ENCODE measurements at places on chromosomes 16 and 17.

DNA sequence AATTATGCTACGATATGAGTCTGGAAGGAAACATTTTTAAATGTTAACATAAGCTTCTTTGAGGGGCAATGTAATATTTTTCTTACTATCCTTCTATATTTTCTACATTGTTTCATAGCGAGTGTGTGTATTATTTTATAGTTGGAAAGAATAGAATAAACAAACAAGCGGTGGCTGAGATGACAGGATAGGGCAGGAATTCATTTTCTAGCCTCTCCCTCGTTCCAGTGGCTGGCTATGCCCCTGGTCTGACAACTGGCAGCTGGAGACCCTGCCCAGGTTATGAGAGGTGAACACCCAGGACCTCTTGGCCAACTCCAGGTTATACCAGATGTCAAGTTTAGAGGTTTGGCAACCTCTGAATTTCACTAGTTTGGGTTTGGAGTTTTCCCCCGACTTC is 14.5 kb upstream of the TNRC6C start:
- DNase-seq: no peak

GRCh38 chr17:70181866-70182265 is 12.5 kb downstream of the KCNJ2 start:
- DNase-seq: no peak

- DNase-seq: no peak
Measured at GRCh38 chr17:59355030-59355701, 23.7 kb downstream of the YPEL2 start.

- DNase-seq: no peak
Measured at GRCh38 chr17:16818821-16819683, 129.0 kb downstream of the CCDC144A start.

DNA sequence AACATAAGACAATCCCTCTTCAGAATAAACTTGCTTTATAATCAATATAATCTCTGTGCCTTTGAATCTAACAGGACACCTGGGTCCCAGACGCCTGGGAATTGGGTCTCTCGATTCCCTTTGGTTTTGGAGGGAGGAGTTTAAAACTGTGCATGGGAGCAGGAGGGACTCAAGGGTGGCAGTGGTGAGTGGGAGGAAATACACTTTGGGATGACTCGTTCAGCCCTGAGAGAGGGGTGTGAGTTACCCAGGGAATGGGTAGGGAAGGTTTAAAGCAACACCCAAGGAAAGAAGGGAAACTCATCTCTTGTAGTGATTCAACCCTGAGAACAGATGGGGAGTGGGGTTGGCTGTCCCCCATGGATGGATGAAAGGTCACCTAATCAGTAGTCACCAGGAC is 1.6 kb downstream of the RANGRF start:
- no peak for DNase-seq

DNA sequence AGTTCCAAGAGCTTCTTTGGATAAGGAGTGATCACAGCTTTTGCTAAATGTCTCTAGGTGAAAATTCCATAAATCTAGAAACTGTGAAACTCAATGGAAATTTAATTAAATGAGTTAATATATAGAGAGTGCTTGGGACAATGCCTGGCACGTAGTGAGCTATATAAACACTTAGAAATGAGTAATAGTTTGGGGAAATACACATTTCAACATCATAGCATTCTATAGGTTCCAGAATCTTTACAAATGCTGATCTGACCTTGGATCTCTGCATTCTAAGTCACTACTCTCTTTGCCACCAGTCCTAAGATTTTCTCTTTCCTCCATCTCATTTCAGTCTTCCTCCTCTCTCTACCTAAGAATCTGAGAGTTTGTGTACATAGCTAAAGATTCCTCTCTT is 175.6 kb downstream of the SOX9 start:
- no peak for DNase-seq

DNA sequence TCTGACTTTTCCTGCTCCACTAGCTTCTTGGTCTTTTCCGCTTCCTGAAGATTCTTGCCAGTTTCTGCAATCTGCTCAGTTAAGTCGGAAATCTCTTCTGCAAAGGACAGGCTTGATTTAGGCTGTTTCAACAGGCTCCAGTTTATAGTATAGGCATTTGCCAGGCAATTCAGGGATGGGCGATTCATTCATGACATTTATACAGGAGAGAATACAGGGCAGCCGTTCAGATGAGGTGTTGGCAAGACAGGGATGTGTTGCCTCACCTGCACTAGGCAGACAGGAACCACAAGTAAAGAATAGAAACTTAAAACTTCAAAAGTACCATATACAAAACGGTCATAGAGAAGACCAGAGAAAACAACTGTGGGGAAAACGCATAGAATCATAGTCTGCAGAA is 61.7 kb downstream of the MYH13 start:
- DNase-seq: no peak

Measured in activated CD4-positive, alpha-beta T cell treated with anti-CD3 and anti-CD28 coated beads, Interleukin-2, amount 10 ng/mL, durations not matched to agents 7 days and 5 days (primary cell).